Activated T-cell treated with anti-CD3 and anti-CD28 coated beads, Interleukin-2, amount 50 U/mL, for 72 hours (primary cell): ENCODE measurements at places on chromosomes 7 and 10. TPM values are rescaled to one million over a fixed set of nuclear protein-coding genes. Genes with fewer than 3 reads are reported as not detected.

The GOLGA7B gene
- 0.55 TPM for total RNA-seq

The GRM3 gene
- total RNA-seq: not detected

The ITGB8 gene
- total RNA-seq: not detected

The OIT3 gene
- not detected for total RNA-seq

The HOGA1 gene
- total RNA-seq: not detected

The FAM204A gene
- total RNA-seq: 81.3 TPM

The TIMM23 gene
- total RNA-seq: 35.4 TPM

- DNase-seq: no peak
Observed at GRCh38 chr7:2158331-2159175, 74.2 kb downstream of the MAD1L1 start.

DNA sequence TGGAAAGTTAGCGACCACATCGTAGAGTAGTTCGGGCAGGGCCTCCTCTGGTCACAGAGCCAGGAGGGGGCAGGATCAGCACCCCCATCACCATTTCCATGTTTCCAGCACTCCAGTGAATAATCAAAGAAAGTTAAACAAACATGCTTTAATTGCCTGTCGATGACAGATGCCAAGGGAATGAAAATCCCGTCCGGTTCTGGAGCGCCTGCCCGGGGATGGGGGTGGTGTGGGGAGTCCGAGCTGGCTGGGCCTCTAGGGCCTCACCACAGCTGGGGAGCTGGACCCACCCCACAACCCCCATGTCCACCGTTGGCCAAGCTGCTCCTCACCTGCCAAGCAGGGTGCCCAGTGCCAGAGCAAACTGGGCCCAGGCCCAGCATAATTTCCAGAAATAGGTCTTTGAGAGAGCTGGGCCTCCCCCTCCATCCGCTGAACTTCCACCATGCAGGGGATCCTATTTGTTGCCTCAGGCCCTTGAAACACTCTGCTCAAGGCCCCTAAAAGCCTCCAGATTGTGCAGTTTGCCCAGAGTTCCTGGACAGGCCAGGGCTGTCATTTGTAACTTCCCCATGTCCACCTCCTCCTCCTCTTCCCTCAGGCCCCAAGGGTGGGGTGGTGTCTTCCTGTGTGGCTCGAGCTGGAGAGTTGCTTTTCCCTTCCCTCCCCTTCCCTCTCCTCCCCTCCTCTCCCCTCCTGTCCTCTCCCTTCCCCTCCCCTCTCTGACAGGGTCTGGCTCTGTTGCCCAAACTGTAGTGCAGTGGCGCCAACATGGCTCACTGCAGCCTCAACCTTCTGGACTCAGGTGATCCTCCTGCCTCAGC lies 101.0 kb downstream of the MYL10 start:
- DNase-seq: no peak

- DNase-seq: peak; percentile 77
Observed at GRCh38 chr7:121530227-121531174, 134.4 kb upstream of the FAM3C start.

- peak; percentile 55 for DNase-seq
Observed at GRCh38 chr10:134247-135131, 766 bp upstream of the ZMYND11 start.

GRCh38 chr10:36555036-36555435 lies 570.4 kb upstream of the ANKRD30A start:
- no peak for DNase-seq

- DNase-seq: peak; percentile 75
Observed at GRCh38 chr10:72274730-72275350, 1.1 kb downstream of the DDIT4 start.

DNA sequence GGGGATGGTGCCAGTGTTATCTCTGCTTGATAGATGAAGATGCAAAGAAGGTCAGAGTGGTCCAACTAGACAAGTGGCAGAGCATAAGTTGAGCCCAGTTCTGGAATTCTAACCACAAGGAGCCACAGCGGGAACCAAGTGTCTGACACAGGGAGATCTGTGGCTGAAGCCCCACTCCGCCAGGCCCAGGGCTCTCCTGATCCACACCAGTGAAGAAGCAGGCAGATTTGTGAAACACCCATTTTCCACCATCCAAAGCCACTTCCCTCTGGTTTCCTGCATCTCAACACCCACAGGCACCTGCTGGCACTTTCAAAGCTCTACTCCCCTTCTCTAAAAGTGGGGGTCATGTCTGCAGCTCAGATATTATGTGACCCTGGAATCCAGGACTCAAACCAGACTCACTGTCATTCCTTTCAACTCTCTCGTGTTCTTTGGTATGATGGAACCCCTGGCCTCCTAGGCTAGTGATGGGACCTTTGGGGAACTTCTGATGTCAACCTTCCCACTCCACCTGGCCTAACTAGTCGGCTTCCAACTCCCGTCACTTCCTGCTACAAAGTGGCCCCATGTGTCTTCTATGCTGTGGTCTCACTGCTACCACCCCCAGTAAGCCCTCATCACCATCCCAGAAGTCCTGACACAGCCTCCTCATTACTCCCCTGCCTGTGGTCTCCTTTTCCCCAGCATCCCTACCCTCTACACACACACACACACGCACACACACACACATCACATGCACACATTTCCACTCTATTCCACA lies 177.6 kb downstream of the GRID1 start:
- DNase-seq: no peak

DNA sequence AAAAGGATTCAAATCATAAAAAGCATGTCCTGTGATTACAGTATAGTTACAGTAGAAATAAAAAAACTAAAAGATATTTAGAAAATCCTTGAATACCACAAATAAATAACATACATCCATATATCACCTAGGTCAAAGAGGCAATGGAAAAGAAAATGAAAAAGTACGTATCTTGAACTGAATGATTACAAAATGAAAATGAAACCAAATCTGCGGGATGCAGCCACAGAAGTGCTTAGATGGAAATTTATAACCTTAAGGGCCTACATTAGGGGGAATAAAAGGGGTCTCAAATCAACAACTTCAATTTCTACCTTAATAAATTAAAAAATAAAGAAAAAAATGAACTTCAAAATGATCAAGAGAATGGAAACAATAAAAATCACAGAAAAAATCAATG lies 879.0 kb upstream of the CELF2 start:
- no peak for DNase-seq

DNA sequence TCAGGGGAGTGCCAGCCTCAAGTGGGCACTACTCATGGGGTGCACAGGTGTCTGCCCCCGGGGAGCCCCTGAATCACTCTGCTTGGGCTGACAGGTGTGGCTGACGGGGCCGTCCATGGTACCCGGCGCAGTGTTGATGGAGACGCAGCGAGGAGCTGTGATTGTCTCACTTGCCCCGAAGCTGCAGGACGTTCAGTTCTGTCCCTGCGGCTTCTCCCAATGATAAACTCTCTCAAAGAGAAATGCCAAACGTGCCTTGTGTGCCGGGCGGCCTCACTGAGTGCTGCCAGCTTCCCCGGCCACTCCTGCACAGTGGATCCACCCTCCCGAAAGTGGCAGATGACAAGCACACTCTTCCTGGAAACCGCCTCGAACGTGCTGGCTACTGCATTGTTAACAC lies 203.2 kb downstream of the DNAJB6 start:
- DNase-seq: no peak

GRCh38 chr7:43124388-43124787 lies 11.9 kb downstream of the HECW1 start:
- no peak for DNase-seq

DNA sequence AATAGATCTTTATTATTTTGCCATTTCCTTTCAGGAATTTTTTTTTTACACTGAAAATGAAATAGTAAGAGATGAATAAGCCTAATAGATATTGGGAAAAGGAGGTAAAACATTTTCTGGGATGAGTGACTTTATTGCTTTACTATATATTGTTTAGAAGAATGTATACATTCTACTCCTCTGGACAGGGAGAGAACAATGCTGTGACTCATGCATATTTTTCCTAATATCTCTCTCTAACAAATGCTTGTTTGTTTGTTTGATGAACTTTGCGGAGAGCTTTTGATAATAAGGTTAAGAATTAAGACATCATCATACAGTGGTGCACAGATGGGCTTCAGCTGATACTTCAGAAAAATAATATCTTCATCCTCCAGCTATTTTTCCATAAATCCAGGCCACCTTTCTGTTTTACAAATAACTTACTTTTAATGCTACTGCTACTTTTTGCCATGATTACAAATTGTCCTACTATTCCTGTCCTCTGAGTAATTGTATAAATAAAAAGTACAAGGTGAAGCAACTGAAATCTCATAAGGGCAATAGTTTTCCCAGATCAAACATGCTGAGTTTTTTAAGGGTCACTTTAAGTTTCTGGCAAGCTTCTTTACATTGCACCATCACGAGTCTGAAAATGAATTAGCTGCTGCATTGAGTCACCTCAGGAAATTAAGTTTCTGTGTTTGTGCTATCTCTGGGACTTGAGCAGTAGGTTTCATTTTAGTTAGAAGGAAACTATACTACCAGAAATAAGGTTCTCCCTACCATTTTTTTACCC lies 207.3 kb upstream of the POT1 start:
- DNase-seq: no peak

DNA sequence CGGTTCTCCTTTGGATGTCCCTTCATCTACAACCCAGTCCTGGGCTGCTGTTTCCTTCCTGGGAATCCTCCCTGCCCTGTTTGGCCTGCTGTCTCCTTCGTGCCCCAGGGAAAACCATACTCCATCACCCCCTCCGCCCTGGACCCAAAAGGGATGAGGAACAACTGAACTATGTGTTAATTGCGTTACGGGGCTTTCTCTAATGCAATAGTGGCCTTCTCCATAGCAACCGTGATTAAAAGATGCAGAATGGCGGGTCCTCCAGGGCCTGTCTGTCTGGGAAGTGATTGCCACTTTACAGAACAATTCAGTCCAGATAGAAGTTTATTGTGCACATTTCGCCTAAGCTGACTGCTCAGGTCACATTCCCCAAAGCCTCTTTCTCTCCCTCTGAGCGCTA lies 112.0 kb upstream of the FGFR2 start:
- no peak for DNase-seq

GRCh38 chr7:5631152-5631551 lies 150.3 kb downstream of the RNF216 start:
- no peak for DNase-seq
